Stimulated activated naive CD4-positive, alpha-beta T cell treated with Interleukin-2 at 50 U/mL for 16 hours (primary cell): ENCODE measurements at places on chromosomes 6 and 20.
A peak's percentile ranks its signal among the peaks of the same experiment; 100 is the strongest.

GRCh38 chr20:20410678-20411077 lies 42.8 kb downstream of the INSM1 start:
- DNase-seq = no peak

- DNase-seq = no peak
Measured at GRCh38 chr20:44788706-44789456, 21.5 kb downstream of the RIMS4 start.

GRCh38 chr6:168906391-168906790 lies 347.3 kb downstream of the THBS2 start:
- DNase-seq = no peak

GRCh38 chr20:11271319-11271718 lies 597.5 kb upstream of the JAG1 start:
- DNase-seq = no peak

GRCh38 chr20:24598996-24599395 lies 129.6 kb downstream of the SYNDIG1 start:
- no peak for DNase-seq

DNA sequence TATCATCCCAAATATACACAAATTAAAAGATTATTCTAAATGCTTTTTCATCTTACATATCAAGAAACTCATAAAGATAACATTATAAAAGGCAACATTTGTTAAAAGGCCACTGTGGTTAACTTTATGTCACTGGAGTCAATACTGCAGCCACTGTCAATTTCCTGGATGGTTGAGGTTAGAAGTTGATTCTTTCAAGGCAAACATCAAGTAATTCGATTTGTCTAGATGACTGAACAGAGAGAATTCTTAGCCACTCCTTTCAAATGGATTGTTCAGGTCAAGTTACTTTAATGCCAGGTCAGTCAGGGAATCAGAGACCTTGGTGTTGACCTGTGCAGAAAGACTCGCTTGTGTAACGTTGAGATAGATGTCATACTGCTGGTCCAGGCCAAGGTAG lies 44.4 kb upstream of the SIM1 start:
- DNase-seq = no peak

DNA sequence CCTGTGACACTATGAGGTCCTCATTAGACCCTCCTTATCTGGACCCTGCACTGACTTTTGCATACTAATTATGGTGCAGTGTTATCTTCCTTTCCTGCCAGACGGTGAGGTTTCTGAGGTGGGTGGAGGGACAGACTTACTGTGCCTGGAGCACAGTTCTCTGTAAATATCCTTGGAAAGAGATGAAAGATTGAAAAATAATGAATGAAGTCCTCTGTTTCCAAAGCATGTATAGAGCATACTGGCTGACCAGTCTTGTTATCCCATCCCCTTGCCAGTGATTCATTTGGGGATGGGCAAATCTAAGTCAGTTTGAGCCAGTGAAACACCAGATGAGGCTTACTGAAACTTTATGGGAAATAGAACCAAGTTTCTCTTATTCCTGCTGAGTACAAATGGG lies 152.6 kb upstream of the HDDC2 start:
- DNase-seq = no peak

DNA sequence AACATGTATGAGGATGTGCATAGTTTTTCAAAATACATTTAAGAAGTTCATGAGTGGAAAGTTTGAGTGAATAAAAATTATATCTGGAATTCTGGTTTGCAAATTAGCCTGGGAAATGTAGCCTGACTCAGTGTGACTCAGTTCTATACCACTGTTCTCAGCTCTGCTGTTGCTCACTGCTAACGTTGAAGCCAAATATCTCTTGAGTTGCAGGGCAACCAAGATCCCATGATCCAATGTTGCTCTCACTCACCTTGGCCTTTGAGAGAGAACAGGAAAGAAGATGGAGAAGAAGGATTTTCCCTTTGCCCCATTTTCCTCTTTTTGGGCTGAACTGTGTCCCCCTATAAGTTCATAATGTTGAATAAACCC lies 28.9 kb downstream of the PSMB9 start:
- no peak for DNase-seq

GRCh38 chr20:17787816-17788215 lies 88.0 kb downstream of the BANF2 start:
- DNase-seq = no peak

GRCh38 chr6:133632206-133632605 lies 256.7 kb upstream of the TCF21 start:
- no peak for DNase-seq

DNA sequence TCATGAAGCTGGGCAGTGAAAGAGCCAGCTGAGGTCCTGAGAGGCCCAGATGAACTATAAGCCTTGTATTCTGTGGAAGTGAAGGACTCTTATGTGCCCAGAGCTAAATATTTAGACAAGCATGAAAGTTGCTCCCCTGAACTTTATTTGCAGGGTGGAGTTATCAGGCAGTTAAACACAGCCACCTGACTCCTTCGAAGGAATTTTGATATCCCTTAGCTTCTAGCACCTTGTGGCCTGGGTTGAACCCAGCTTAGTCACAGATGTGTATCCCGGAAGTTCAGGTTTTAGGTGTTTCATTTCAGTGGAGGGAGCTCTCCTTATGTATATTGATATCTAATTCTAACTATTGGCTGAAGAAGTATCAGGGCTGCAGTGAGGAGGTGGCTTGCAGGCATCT lies 20.4 kb downstream of the NR2E1 start:
- no peak for DNase-seq

GRCh38 chr6:4370066-4370465 lies 234.7 kb upstream of the ECI2 start:
- no peak for DNase-seq

GRCh38 chr6:157993076-157993475 lies 11.4 kb downstream of the SYNJ2 start:
- DNase-seq = no peak

DNA sequence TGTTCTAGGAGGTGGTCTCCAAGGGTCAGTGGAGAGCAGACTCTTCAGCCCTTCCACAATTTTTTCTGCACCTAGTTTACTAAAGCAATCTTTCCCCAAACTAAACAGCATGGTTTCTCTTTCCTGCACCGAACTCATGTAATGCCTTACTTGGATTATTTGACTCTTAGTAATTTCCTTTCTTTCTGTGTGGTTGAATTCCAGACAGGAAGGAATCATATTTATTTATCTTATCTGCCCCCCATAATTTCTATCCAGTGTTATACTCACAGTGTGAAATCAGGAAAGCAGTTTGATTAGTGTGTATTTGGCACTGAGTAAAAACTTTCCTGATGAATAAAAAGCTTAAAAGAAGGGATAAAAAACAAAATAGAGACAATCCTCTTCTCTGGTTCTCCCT lies 140.3 kb upstream of the STMND1 start:
- no peak for DNase-seq

DNA sequence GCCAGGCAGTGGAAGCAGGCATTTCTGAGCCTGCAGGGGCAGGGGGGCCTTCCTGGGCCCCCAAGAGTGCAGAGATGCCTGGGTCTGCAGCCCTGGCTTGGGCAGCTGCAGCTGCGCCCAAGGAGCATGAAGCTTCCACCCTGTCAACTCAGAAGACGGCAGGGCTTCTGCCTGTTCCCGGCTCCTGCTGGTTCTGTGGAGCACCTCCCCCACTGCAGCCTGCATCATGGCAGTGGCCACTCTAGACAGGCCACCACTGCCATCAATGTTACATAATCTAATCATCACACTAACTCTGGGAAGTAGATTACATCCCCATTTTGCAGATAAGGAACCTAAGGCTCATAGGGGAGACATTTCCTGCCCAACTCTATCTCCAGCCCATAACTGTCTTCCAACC lies 21.1 kb upstream of the TOP1 start:
- DNase-seq = no peak

- DNase-seq = no peak
Measured at GRCh38 chr20:1994627-1995026, 769 bp upstream of the PDYN start.

GRCh38 chr6:105164418-105164817 lies 15.4 kb downstream of the POPDC3 start:
- no peak for DNase-seq

DNA sequence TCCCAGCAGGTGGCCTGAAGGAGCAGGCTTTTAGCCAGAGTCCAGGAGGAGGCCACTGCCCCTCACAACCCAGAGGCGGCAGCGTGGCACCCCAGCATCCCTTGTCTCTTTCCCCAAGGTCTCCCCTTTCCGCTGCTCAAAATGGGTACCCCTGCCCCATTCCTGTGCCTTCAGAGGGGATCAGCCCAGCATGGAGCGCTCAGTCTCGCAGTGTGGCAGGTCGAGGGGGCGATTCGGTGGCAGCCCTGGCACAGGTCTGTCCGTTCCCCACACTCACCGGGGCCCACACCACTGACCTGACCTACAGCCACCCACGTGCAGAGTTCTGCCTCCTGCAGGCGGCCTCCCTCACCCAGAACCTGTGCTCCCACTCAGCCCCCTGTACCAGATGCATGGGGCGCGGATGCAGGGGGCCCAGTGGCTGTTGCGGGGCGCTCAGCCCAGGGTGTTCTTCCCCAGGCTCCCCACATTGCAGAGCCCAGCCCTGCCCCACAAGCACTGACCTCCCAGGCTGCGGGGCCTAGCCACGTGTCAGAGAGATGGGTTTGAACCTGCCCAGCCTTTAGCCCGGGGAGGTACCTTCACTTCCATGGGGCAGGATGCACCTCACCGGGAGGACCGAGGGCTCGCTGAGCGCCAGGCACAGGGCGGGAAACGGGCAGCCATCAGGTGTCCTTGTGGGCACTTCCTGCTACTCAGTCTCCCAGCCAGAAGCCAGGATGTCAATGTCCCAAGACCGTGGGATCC lies 41.8 kb downstream of the DSTN start:
- DNase-seq = no peak

DNA sequence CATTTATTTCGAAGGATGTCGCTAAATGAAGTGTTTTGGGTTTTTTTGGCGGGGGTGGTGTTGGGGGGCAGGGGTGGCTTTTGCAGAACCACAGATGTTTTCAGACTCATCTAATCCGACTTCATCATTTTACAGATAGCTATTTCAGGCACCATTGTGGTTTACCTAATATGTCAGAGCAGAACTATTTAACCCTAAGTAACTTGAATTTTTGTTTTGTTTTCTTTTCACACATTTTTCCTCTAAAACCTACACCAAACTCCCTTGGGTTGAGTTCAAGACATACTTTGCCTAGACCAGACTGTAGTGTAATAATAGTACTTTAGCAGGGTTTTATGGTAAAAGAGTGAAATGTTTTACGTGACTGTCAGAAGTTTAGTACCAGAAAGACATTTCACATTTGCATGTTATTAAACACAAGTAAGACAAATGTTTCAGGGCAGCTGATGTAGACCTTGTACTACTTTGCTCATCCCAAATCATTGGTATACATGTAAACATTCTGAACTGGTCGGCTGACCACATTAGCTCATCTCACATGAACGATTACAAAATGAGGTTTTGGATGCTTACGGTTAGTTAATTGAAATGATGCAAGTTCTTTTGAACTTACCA lies 37.7 kb downstream of the MAP3K4 start:
- peak; percentile 18 for DNase-seq

DNA sequence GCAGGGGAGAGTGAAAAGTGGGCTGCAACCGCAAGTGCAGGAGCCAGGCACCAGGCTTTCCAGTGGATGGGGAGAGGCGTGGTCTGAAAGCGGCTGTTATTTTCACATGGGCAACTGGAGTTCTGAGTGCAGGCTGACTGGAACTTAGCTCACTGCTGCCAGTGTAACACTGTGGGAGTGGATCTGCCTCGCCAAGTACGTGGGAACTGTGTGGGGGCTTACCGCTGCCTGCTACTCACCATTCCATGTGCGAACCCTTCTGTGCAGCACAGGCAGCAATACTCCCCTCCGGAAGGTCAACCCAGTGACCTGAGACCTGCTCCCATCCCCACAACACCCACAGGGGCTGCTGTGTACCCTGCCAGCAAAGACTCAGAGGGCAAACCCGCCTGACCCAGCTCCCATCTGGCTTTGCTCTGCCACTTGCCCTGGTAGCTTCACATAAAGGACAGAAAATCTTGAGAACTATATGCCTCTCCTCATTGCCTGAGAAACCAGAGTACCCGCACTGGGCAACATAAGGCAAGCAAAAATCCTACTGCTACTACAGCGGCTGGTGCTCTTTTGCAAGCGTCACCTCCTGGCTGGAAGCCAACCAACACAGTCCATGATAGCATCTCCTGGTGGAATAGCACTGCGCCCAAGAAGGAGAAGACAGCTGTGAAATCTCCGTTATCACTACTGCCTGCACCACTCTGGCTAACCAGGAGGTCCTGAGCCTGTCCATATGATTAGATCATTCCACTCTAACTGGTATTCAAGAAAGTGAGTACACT lies 54.4 kb upstream of the SIRPG start:
- DNase-seq = no peak

GRCh38 chr6:140620496-140620895 lies 1246.0 kb upstream of the CITED2 start:
- DNase-seq = no peak

DNA sequence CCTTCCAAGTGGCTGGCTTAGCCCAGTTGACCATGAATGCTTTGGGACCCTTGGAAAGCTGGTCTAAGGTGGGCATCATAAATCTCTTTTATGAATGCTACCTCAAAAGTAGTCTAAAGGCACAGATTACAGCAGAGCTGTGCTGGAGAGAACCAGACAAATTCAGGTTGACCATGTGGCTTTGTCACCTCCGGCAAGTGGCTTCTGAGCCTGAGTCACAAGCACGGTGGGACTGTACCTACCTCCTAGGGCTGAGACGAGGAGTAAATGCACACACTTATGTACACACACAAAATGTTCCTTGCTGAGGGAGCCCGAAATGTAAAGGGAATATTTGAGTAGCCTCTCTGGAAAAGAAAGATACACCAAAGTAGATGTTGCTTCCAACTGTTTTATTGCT lies 155.9 kb downstream of the NFATC2 start:
- DNase-seq = peak; percentile 51
